Hepatic stellate cell (primary cell): ENCODE measurements at places on chromosomes 7 and 10.
A peak's percentile ranks its signal among the peaks of the same experiment; 100 is the strongest.

DNA sequence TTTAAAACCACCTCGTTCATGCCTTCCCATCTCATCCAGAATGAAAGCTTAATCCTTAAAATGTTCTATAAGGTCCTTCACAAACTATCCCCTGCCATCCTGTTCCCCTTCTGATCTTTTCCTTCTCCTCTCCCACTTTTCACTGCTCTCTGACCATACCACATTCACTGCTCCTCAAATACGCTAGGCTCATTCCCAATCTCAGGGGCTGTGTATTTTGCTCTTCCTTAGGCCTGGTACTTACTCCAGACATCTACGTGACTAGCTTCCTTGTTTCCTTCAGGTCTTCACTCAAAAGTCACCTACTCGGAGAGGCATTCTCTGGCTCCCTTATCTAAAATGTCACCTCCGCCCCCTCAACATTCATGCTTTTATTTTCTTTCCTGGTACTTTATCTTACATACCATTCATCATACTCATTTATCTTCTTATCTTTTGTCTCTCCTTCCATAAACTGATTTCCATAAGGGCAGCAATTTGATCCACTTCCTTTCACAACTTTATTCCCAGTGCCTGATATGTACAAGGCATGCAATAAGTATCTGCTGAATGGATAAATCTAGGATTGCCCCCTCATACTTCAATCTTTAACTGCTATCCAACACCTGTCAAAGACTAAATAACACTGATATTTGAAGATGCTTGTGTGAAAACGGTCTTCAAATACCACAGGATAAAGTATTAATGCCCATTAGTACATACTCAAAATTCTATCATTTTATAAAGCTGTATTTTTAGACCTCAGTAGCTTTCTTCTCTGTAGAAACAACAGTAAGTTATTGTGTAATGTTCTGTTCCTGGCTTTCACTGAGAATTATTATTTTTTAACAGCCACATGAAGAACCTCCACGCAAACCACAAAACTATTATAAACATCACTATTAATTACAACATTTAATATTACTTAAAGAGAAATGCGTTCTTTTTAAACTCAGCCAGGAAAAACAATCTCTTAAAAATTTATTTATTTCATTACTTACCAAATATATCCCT, 27.0 kb downstream of the JMJD1C start:
- DNase-seq, result no peak

GRCh38 chr7:16929146-16929762, 47.5 kb upstream of the AGR3 start:
- DNase-seq, result no peak

GRCh38 chr10:114245121-114245791, 6.2 kb downstream of the VWA2 start:
- no peak for DNase-seq

- DNase-seq, result no peak
These were observed 324.8 kb upstream of the PHYHIPL start for GRCh38 chr10:58851606-58852005.

DNA sequence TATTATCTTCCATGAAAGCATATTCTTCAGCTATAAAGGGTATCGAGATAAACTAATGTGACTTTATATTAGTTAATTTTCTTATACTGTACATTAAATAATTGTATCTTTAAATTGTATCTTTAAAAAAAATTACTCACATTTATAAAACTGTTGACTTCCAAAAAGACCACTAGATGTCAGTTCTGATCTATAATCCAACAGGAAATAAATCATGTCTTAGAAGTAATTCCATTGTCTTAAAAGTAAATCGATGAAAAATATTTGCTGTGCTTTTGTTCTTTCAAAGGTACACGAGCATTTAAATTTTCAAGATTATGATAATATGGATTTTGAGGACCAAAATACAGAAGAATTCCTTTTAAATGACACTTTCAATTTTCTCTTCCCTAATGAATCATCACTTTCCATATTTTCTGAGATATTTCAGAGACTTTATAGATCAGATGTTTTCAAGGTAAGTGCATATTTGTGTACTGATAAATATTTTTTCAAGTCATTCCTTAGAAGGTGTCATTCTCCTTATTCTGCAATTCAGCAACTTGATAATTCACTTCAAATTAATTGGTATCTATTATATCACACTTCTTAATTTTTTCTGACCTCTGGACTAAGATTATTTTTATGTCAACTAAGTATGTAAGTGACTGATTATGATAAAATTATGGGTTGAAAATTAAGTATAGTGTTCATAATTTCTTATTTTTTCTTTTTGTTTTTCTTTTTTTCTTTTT, 138.5 kb downstream of the CPED1 start:
- no peak for DNase-seq

DNA sequence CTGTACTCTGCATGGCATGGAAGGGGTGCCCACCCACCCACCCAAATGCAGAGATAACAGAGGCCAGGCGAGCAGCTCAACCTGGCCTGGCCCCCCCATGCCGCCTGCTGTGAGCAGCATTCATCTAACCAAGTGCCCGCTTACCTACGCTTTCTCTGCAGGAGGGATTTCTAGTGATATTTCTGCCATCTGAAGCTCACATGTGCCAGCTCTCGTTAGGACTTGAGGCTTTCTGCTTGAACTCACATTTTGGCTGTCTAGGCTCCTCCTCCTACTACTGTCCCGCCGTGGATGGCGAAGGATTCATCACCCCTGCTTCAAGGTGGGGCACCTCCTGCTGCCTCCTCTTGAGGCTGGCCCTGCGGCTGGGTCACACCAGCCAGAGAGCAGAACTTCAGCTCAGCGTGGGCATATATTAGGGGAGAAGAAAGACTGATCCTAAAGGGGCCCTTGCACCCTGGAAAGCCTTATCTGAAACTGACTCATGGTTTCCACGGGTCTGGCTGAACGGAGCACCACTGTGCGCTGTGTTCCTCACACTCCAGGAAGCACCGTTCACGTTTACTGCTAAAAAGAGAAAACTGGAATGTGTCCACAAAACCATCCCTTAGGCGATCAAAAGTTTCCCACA, 45.5 kb downstream of the CTBP2 start:
- DNase-seq, result no peak

GRCh38 chr10:129740532-129741279, 223.4 kb downstream of the EBF3 start:
- no peak for DNase-seq

DNA sequence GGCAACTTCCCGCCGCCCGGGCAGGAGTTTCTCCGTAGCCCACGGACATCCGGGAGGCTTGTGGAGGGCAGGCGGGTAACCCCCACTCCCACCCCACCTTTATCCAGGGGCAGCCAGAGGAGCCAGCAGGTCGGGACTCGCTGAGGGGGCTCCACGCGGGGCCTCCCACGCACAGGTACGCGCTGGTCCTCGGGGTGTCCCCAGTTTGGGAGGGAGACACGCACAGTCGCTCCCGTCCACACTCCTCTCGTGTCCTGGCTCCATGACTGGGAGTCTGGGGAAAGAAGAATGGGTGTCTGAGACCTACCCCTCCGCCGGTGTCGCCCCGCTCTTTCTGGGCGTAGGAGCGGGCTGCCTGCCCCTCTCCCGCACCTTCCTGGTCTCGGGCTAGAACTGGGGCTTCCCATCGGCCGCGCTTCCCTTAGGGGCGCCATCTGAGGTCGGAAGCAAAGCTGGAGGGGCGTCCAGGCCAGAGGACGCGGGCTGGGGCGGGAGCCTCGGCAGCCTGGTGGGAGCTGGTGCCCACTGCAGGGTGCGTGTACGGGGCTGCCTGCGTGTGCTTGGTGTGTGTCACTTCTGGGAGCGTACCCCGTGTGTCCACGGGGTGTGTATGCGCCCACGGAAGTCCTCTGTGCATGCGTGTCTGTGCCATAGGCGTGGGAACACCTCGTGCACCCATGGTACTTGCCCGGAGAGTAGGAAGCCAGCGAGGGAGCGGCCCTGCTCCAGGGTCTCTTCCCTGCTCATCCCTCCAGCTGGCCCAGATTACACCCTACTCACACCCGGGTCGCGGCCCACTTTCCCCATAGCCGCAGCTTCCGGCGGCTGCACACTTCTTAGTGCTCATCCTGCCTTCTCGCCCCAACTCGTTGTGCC, 73.0 kb upstream of the LEP start:
- DNase-seq, result no peak

DNA sequence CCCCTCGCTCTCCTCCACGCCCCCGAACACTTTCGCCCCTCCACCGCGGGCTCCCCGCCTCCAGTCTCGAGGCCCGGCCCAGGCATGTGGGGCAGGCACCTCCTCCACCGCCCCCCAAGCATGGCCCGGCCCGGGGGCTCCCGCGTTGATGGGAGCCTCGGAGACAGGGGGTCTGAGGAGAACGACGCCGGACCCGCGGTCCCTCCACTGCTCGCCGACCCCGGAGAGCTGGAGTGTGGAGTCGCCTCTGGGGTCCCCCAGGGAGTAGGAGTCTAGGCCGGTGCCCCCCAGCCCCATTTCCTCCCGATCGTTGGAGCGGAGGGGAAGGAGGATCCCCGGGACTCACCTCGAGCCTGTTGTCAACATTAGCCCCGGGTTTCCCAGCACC, 206 bp downstream of the UPF2 start:
- DNase-seq, result peak; percentile 30

- DNase-seq, result no peak
These were observed 123.6 kb downstream of the CXCL12 start for GRCh38 chr10:44261296-44261695.

DNA sequence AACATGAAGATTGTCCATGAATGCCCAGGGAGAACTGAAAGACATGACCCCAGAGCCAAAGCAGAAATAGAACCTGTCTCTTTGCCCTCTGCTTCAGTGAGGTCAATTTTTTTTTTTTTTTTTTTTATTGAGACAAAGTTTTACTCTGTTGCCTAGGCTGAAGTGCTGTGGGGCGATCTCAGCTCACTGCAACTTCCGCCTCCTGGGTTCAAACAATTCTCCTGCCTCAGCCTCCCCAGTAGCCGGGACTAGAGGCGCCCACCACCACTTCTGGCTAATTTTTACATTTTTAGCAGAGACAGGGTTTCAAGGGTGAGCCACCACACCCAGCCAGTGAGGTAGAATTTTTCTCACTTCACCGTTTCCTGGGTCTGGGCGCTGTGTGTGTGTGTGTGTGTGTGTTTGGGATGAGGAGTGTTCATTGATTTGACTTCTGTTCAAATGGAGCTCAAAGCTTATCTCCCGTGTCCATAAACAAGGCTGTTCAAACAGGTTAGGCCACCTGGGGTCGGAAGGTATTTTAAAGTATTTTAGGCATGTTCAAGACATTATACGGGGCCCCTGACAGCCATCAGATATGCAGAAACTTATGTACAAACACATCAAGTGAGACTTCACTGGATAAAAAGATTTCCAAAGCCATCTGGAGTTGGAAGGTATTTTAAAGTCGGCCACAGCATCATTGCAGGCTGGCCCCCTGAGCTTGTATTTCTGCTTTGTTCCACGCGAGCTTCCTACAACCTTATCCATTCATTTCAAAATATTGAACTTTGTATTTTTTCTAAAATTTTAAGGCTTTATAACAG, 93.8 kb downstream of the MAP3K8 start:
- no peak for DNase-seq

DNA sequence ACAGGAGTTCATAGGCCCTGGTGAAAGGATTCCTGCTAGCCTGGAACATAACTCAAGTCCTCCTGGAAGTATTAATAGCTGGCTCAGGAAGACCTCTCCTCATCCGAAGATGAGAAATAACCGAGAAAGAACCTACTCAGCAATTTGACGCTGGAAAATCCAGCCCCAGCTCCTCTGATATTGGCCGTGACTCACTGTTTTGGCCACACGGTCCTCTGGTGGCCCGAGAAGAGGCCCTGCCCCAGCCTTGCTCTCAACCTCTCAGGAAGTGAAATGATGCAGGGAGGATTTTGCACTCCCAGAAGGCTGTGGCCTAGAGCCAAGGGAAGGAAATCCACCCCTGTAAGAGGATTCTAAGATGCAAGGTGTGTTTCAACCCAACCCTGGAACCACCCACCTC, 121.6 kb downstream of the MTPAP start:
- no peak for DNase-seq

GRCh38 chr10:12638781-12639180, 289.4 kb downstream of the CAMK1D start:
- DNase-seq, result no peak

GRCh38 chr7:116265881-116266280, 55.5 kb downstream of the TES start:
- no peak for DNase-seq

DNA sequence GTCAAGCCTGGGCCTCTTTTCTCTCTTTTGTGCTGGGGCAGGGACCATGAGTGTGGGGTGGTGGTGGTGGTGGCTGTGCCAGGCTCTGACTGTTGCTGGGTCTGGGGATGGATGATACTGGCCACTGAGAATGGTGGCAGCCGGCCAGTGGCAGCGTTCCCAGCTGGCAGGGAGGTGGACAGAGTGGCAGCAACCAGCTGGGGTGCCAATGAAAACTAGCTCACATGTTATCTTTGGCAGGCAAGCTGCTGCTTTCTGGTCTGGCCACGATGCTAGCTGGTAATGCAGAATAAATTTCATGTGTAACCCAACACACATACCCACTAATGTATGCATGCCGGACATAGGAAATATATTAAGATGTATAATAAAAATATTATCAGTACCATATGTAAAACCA, 95.0 kb upstream of the SLC26A5 start:
- DNase-seq, result no peak

DNA sequence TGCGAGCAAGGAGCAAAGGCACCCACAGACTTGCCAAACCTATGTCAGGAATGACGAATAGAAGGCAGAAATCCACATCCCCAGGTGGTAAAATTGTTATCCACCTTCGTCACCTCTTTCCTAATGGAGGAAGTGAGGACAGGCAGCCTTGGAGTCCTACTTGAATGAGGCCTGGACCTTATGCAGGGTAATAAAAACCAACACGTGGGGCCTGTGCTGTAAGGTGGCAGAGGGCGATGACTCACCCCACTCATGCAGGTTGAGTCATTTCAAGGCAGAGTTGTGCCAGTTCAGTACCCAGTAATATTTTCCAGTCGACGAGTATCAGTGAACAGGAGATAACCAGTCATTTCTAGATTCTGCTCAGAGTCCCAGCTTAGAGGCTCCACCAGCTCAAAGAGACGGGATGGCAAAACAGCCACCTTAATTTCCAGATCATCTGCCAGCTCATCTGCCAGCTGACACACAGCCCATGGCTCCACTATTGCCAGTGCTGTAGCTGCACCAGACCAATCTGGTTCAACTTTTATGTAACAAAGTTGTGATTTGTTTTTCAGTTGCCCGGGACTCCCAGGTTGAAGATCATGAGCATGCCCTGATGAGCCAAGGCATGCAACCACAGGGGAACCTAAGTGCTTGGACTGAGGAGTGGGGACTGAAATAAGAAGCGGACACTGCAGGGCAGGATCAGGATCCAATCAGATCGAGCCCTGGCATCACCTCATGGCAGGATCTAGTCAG, 176.2 kb upstream of the ITGB1 start:
- DNase-seq, result no peak
